ENCODE measurements at places on chromosomes 16 and 17. TPM values are rescaled to one million over a fixed set of nuclear protein-coding genes. Genes with fewer than 3 reads are reported as not detected.

GRCh38 chr16:82037666-82038065 is 2.6 kb downstream of the HSD17B2 start:
- H3K27me3 ChIP-seq, result no peaks in the 10 kb centered on the region
- DNase-seq, result no peak

DNA sequence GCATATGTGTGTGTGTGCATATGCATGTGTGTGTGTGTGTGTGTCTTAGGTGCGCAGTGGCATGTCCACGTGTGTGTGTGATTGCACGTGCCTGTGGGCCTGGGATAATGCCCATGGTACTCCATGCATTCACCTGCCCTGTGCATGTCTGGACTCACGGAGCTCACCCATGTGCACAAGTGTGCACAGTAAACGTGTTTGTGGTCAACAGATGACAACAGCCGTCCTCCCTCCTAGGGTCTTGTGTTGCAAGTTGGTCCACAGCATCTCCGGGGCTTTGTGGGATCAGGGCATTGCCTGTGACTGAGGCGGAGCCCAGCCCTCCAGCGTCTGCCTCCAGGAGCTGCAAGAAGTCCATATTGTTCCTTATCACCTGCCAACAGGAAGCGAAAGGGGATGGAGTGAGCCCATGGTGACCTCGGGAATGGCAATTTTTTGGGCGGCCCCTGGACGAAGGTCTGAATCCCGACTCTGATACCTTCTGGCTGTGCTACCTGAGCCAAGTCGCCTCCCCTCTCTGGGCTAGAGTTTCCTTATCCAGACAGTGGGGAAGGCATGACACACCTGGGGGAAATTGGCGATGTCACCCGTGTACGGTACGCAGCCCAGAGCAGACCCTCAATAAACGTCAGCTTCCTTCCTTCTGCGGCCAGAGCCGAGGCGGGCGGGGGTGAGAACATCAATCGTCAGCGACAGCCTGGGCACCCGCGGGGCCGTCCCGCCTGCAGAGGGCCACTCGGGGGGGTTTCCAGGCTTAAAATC is 47.6 kb downstream of the IL21R start:
- no peaks in the 10 kb centered on the region for H3K36me3 ChIP-seq
- no peak for DNase-seq

- no peak for DNase-seq
- H3K4me1 ChIP-seq, result peaks cover 57% of the 10 kb centered on the region
- H3K27ac ChIP-seq, result peak overlapping the region; percentile 88
- H3K27me3 ChIP-seq, result no peaks in the 10 kb centered on the region
These were observed 2.0 kb upstream of the CCL2 start for GRCh38 chr17:34253139-34253525.

The VAC14 gene
- polyA plus RNA-seq, result 51.4 TPM

All from hepatocyte (in vitro differentiated cells).